Hair follicular keratinocyte (primary cell): ENCODE measurements at places on chromosomes 7 and 10. TPM values are rescaled to one million over a fixed set of nuclear protein-coding genes. Genes with fewer than 3 reads are reported as not detected.

AKR1C8 gene
- not detected in 2 replicates for total RNA-seq

ASL gene
- 75.4 and 82.2 TPM in 2 replicates for total RNA-seq

CYP3A5 gene
- 0.53 and 2.3 TPM in 2 replicates for total RNA-seq

POU6F2 gene
- not detected in 2 replicates for total RNA-seq

PAPOLB gene
- not detected in 2 replicates for total RNA-seq

HELLS gene
- 22.6 and 27.5 TPM in 2 replicates for total RNA-seq

CCZ1 gene
- 63.3 and 78.8 TPM in 2 replicates for total RNA-seq

PBLD gene
- total RNA-seq = 1.4 and 2.2 TPM in 2 replicates

NODAL gene
- total RNA-seq = 0.23 and 0.38 TPM in 2 replicates

NAPEPLD gene
- 2.7 TPM in 2 replicates for total RNA-seq

LIPM gene
- not detected in 2 replicates for total RNA-seq

SNX10 gene
- total RNA-seq = 4.2 and 5.7 TPM in 2 replicates

LEP gene
- total RNA-seq = 0.04 and 0.23 TPM in 2 replicates

FANK1 gene
- total RNA-seq = 2.1 and 3.3 TPM in 2 replicates

KCND2 gene
- not detected in 2 replicates for total RNA-seq

BLNK gene
- total RNA-seq = 0.31 and 0.87 TPM in 2 replicates

PAOX gene
- 2.5 and 6.9 TPM in 2 replicates for total RNA-seq

RET gene
- total RNA-seq = 0.11 and 2.5 TPM in 2 replicates

OR2A42 gene
- not detected in 2 replicates for total RNA-seq

IGFBP3 gene
- 0.23 and 1.0 TPM in 2 replicates for total RNA-seq

SEMA3E gene
- total RNA-seq = 0.08 and 0.23 TPM in 2 replicates

AKR1B15 gene
- not detected in 2 replicates for total RNA-seq

TUBB8 gene
- total RNA-seq = not detected in 2 replicates

SSC4D gene
- total RNA-seq = 0.87 and 4.1 TPM in 2 replicates

PHYHIPL gene
- total RNA-seq = not detected in 2 replicates

STEAP4 gene
- under 0.01 and 0.76 TPM in 2 replicates for total RNA-seq

CPA2 gene
- 0.11 TPM in 1 of 2 replicates, not detected in the other for total RNA-seq

NUDT13 gene
- 0.91 and 2.5 TPM in 2 replicates for total RNA-seq

WDFY4 gene
- 0.08 TPM in 1 of 2 replicates, not detected in the other for total RNA-seq

HOXA11 gene
- total RNA-seq = 0.34 and 1.3 TPM in 2 replicates

PDE6C gene
- total RNA-seq = not detected in 2 replicates
